Fibroblast of upper back skin (primary cell): ENCODE measurements at places on chromosomes 7 and 10.

- DNase-seq: peak; percentile 25
These were observed 253.2 kb downstream of the HTR7 start for GRCh38 chr10:90604636-90605035.

GRCh38 chr10:99689461-99689860 is 30.2 kb downstream of the ENTPD7 start:
- no peak for DNase-seq

DNA sequence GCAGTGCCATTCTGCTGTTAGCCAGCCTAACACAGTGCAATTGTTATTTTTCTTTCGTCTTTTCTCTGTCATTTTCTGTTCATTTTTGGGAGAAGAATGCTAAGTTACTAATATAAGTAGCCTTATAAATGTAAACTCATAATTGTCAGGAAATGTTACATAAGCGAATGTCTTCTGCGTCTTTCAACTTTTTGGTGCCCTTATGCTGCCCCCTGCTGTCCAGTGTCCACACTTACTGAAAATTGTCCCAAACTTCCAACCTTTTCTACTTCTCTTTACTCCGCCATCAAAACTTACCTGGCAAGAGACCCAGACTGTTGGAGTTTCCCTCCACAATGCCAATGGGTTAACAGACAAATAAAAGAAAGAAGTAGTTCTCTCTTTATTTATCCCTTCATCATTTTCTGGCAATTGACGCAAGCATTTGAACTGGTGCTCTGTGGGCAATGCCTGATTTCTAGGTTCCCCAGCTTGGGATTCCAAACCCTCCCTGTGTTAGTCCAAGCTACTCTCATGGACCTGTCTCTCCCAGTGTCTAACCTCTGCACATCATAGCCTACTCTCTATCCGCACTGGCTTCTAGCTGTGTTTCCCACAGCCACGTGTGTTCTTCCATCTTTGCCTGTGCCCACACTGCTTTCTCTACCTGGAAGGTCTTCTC is 21.0 kb upstream of the EPC1 start:
- peak; percentile 64 for DNase-seq

DNA sequence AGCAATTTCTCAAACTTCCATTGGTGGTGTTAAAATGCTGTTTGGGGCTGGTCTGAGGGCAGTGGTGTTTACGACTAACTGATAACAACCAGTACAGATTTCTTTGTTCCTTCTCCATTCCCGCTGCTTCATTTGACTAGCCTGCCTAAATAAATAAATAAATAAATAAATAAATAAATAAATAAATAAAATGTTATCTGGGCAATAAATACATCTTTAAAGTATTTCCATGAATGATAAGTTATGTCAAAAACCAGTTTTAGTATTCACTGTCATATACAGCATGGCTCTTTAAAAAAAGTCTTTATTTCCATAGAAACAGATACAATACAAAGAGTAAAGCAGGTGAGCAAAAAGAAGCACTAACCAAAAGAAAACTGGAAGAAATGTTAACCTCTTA is 81.3 kb downstream of the ATE1 start:
- no peak for DNase-seq

GRCh38 chr7:130356121-130356875 is 11.7 kb downstream of the CPA5 start:
- peak; percentile 100 for DNase-seq

DNA sequence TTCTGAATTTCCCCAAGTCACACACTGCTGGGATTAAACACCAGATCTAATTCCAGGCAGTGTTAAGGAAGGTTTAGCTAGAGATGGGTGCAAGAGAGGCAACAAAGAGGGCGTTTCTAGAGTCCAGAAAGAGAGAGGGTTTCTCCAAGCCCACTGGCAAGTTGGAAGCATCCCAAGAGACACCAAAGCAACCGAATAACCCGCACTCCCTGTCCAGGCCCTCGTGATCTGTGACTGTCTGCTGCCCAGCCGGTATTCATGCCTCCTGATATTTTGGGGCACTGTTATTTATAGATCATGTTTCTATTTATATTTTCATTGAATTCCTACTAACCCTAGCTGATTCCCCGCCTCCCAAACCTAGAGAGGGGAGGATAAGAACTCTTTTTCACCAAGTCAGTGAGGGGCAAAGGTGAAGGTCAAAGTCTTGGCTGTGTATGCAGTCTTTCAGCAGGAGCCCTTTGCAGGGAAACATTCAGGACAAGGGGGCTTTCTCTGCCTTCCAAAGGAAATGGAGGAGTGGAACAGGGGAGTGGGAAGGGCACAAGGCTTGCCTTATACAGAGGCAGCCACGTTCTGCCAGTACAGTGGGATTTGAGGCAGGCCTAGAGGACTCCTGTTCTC is 103.6 kb downstream of the SH3PXD2A start:
- DNase-seq: no peak

DNA sequence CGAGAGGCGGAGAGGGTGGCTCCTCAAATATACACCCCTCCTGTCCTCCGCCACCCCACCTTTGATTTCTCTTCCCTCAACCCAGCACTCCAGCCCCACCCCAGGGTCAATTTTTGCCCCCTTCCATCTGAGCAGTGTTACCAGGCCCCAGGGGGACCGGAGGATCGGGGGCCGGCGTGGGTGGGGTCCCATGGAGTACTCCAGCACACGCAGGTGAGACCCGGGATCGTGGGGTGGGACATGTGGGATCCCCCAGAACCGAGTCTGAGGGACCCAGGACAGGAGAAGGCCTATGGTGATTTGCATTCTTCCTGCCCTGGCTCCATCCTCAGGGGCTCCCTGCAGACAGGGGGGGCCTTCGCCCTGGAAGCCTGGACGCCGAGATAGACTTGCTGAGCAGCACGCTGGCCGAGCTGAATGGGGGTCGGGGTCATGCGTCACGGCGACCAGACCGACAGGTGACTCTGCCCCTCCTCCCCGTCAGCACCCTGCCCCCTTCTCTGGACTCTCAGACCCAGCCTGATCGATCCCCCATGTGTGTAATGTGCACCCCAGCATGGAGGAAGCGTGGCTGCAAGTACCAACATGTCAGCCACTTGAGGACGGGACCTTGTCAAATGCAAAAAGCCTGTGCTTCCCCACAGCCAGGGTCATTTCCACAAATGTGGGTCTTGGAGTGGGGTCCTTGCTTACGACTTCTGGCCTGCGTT is 744 bp downstream of the TRIP6 start:
- DNase-seq: no peak
